ENCODE measurements at places on chromosomes 3 and 15.

- DNase-seq = no peak
Observed at GRCh38 chr15:79067969-79068368, 22.6 kb downstream of the RASGRF1 start.

- DNase-seq = peak; percentile 19
Observed at GRCh38 chr3:77039606-77040171, at the start of gene ROBO2. Gene ROBO2 (plus strand): TSS chr3:77040099. CDS start chr3:77040786, 687 bp downstream.

- no peak for DNase-seq
Observed at GRCh38 chr3:172102123-172102882, 62.9 kb downstream of the FNDC3B start.

DNA sequence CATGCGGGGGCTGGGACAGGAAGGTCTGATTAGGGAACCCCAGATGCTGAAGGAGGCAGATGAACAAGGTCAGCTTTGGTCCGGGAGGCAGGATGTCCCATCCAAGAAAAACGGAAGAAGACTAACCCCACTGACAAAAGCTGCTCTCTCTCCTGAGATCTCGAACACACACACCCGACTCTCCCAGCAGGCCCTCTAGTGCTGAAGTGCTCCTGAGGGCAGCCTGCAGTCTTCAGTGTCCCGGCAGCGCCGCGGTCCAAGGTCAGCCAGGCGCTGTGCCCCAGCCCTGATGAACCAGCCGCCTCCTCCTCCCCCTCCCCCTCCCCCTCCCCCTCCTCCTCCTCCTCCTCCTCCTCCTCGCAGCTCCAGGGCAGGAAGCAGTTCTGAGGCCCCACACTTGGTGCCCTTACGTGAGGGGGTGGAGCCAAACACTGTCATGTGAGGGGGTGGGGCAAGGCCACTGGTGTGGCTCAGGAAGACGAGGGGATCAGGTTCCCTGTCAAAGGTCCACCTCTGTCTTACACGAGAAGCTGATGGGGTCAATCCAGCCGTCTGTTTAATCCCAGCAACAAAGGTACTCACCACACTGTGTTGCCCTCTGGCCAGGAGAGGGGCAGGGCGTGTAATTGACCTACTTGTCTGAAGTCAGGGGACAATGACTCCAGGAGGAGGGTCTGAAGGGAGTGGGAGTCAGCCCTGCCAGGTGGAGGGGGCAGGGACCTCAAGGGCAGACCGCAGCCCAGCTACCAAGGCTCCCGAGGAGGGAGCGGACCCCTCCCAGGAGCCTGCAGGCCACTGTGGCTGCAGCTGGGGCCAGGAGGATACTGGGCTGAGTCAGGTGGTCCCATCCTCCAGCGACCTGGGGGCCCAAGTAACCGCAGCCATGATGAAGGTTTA is 34.3 kb downstream of the PRR23E start:
- no peak for DNase-seq

DNA sequence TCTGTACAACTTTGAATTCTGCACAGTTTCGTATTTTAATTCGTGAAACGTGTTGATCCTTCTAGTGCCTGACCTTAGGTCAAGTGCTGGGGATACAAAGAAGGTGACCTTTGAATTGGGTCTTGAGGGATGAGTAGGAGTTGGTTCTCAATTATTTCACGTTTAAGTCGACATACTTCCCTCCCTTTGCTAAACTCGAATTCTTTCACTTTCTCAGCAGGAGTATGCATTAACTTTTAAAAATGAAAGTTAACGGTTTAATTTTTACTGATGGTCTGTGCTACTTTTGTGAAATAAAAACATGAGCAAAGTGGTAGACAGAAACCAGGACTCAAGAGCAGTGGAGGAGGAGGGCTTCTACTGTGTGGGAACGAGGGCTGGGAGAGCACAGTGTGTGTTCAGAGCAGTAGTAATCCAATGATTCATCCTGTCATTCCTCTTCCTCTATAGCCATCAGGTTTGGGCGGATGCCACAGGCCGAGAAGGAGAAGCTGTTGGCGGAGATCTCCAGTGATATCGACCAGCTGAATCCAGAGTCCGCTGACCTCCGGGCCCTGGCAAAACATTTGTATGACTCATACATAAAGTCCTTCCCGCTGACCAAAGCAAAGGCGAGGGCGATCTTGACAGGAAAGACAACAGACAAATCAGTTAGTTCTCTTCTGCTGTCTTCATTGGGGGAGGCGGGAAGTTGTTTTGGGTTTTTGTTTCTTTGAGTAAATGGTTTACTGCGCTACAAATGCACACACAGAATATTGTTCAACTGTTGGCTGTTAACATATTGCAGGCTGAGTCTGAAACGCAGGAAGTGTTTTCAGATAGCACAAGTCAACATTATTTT is 78.6 kb upstream of the TSEN2 start:
- no peak for DNase-seq

DNA sequence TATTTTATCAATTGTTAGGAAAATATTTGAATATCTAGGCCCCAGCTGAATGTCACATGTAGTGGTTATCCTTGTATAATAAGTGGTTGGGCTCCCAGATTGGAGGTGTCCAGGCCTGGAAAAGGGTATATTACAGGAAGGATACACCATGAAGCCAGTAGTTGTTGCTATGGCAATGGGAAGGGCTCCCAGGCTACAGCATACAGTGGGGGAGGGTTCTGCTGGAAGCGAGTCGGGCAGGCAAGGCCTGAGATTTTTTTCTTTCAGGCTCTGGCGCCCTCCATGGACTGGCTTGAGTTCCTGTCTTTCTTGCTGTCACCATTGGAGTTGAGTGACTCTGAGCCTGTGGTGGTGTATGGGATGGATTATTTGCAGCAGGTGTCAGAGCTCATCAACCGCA is 8.9 kb downstream of the ECE2 start:
- no peak for DNase-seq

GRCh38 chr3:32432711-32433530 is 41.3 kb downstream of the CMTM7 start:
- no peak for DNase-seq

- no peak for DNase-seq
Observed at GRCh38 chr15:61644550-61644949, 415.4 kb upstream of the RORA start.

- no peak for DNase-seq
Observed at GRCh38 chr15:76127169-76127568, 67.4 kb downstream of the TMEM266 start.

- DNase-seq = no peak
Observed at GRCh38 chr3:25957026-25957425, 167.1 kb downstream of the OXSM start.

DNA sequence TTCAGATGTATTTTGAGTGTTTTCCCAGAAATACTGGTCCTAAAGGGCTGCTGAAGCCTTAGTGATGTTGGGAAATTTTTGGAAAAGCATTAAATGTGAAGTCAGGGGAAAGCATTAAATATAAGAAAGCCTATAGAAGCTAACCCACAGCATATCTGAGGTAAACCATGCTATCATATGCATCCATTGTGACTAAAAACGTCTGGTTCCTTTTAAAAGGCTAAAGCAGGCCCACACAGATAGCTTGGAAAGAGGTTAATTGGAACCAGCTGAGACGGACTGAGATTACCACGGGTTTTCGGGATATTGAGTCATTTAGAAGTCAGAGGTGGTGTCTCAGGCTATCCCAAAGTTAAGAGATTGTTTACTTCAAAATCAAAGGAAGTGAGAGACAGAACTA is 78.2 kb downstream of the CYP19A1 start:
- no peak for DNase-seq

GRCh38 chr3:81871358-81872155 is 110.1 kb upstream of the GBE1 start:
- DNase-seq = no peak

DNA sequence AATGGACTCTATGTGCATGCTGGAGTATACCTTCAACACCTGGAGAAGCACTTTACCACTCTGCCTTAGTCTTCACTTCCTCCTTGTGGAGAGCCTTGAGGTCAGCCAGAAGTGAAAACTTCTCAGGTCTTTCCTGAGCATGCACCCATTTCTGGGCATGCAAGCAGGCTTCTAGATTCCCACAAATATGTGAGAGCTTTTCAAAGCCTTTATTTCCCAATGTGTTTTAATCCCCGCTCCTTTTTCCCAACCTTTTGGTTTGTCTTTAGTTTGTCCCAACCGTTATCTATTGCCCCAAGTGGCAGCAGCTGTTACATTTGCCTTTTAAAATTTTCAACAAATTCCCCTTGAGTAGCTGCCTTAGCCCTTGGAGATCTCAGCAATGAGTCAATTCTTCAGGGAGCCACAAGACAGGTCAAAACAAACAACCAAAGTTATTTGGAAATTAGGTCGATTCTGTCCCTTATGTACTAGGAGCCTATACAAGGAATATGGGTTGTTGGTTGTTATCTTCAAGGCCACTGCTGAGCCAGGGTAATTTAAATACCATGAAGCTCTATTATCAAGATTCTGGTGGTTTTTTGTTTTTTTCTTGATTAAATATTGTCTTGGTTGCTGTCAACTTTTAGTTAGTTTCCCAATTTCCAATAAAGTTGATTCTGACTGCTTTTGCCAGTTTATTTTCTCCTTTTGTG is 44.4 kb downstream of the LSM3 start:
- DNase-seq = no peak

GRCh38 chr3:36918050-36918449 is 26.8 kb downstream of the TRANK1 start:
- no peak for DNase-seq

DNA sequence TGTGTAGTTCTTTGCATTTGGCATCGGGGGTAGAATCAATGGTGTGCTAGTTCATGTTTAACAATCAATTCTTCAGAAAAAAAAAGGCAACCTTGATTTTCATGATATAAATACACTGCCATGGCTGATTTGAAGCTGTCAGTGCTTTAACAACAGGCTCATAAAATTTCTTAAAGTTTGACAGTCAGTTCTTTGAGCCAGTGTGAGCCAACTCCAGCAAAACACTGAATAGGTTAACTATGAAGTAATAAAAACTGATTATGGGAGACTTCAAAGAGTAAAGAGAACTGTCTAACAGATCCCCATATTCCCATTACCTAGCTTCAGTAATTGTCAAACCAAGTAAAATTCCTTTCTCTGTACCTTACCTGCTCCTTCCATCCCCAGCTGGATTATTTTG is 241.7 kb upstream of the SUCLG2 start:
- no peak for DNase-seq

GRCh38 chr3:8303466-8303865 is 198.2 kb upstream of the LMCD1 start:
- DNase-seq = no peak

- no peak for DNase-seq
Observed at GRCh38 chr3:46138581-46138980, 69.5 kb downstream of the CCR1 start.

GRCh38 chr3:152841131-152841530 is 6.2 kb downstream of the P2RY1 start:
- DNase-seq = no peak

DNA sequence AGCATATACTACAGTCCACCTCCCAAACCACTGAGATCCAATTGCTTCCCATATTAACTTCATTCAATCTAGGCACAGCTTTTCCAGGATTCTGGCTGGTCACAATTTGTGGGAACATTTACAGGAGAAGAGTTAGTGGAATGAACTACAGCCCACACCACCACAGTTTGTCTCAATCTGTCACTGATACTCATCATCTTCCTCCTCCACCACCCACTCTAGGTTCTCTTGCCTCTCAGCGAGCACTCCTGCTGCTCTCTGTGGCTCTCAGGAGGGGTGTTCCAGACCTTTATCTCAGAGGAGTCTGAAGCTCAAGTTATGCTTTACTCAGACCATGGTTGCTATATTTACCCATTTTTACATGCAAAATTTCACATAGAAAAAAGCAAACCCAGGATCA is 25.9 kb upstream of the PLA2G4D start:
- DNase-seq = no peak

- DNase-seq = no peak
Observed at GRCh38 chr3:12536423-12536822, 8.9 kb downstream of the MKRN2OS start.

GRCh38 chr3:7205962-7206361 is 345.0 kb downstream of the GRM7 start:
- DNase-seq = no peak

DNA sequence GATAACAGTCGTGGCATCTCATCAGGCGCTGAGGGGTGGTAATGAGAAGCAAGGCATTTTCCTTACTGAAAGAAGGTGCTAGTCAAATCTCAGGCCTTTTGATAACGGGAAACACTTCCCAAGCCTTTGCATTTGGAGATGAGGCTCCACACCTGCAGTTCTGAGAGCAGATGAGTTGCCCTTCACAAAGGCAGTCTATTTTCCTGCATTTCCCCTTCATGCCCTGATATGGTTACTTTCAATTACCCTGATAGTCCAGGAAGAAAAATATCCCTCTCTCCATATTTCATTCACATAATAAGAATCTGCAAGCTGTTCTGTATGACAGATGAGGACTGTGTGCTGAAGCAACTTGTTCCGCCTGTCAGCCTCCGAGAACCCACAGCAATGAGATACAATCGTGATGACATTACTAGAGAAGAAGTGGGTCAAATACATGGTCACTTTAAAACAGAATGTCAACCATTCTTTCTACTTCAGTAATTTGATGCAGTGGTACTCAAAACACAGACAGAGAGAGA is 25.0 kb downstream of the FHIT start:
- no peak for DNase-seq

GRCh38 chr15:99651023-99651807 is 82.0 kb downstream of the LYSMD4 start:
- DNase-seq = no peak

Data from GDM1 (cell line).